ENCODE measurements at places on chromosomes 12 and 14. TPM values are rescaled to one million over a fixed set of nuclear protein-coding genes. Genes with fewer than 3 reads are reported as not detected.

The CCDC38 gene
- not detected for total RNA-seq

The KRT8 gene
- total RNA-seq = 425 TPM

The INHBC gene
- 0.74 TPM for total RNA-seq

The NANOG gene
- total RNA-seq = under 0.01 TPM
